ENCODE measurements at places on chromosomes 1 and 21.

GRCh38 chr1:29967261-29967660, 730.9 kb downstream of the PTPRU start:
- DNase-seq, result no peak

DNA sequence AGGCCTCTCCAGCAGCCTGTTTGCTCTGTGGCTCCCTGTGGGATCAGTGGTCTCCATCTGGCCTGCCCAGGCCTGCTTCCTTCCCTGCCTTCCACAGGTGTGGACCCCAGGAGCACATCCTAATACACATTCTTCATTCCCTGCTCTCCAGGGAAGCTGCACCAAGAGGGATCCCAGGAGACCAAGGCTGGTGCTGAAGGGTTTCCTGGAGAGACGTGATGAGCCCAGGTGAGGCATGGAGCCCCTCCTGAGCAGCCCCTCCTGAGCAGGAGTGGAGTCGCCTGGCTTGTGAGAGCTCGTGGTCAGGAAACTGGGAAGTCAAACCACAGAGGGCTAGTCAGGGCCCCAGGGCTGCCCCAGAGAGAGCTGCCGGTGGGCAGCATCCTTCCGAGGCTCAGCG, 561.4 kb downstream of the MATN1 start:
- DNase-seq, result no peak

GRCh38 chr1:100267284-100267683, 1.3 kb downstream of the RTCA start:
- DNase-seq, result no peak

GRCh38 chr21:41564871-41565274, 56.9 kb upstream of the TMPRSS2 start:
- no peak for DNase-seq

DNA sequence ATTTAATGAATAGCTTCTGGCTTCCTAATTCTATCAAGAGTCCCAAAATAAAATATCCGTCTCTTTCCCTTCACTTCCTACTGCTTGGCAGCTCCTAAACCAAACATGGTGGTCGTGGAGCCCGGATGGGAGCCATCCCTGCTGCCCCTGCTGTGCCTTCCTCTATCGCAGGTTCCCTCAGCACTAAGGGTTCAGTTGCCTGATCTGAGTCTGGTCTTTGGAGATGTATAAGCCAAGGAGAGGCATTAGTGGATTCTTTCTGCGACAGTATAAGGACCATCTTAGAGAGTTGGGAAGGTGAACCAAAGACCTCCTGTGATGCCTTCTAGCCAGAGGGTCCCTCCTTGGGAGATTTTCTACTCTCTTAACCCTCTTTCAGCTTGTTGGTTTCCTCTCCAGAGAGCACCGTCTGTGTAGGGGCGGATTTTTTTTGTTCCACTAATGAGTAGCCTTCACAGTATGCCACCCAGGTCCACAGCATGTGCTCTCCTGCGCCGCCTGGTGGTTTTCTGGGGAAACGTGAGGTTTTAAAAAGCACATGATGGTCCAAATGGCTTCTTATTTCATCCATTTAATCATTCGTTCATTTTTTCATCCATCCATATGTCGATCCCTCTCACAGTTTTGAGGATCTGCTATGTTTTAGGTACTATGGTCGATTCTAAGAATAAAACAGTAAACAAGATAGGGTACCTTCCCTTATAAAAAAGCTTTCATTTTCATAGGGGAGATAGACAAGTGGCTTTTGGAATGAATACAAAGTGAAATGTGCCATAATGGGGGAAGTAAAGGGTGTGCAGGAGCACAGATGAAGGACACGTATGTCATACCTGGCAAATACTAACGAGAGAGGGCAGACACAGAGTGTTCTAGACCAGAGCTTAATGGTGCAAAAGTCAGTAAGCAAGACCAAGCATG, 71.0 kb downstream of the NFASC start:
- peak; percentile 29 for DNase-seq

- DNase-seq, result no peak
Measured at GRCh38 chr1:2113620-2114135, 63.5 kb downstream of the PRKCZ start.

- DNase-seq, result peak; percentile 33
Measured at GRCh38 chr1:230681599-230681998, 32.3 kb downstream of the AGT start.

DNA sequence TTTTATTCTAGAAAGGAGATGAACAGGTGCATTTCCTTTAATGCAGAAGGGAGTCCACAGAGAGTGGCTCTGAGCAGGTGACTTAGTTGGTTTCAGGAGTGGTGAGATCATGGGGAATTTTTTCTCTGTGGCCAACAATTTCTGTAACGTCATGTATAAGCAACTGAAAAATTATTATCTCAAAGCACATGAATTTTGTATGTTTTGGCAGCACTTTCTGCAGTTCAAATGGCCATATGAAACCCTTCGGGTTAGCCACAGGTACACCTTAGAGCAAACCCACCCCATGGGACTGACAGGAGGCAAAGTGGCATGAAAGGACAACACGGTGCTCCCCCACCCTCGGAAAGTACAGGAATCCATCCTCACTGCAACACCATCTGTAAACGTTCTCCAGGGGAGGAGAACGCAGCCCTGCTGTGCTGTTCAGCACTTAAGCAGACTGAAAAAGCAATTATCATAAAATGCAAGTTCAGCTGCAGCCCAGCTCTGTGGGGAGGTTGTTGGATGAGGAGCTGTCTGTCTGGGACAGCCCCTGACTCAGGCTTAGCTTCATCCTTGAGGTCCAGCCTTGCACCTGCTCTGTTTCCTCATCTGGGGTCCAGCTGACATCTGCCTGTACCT, 55.8 kb upstream of the CLDN14 start:
- DNase-seq, result no peak

DNA sequence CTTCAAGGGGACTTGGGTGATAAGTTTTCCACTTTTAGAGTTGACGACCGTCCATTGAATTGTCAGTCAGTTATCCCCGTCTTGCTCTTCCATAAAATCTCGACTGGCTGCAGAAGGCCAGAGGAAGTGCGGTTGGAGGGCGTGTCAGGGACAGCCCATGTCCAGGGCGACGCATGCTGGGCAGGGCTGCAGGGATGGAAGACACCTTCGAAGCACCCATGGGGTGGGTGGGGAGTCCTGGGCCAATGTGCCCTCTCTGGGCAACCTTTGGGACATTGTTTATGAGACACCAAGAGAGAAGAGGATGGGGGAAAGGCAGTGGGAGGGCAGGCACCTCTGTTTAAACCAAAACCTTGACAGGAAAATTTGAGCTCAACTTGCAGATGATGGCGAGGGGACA, 38.6 kb upstream of the EDN2 start:
- DNase-seq, result no peak

- DNase-seq, result peak; percentile 44
Measured at GRCh38 chr1:119549719-119550132, 42.7 kb downstream of the HSD3B1 start.

DNA sequence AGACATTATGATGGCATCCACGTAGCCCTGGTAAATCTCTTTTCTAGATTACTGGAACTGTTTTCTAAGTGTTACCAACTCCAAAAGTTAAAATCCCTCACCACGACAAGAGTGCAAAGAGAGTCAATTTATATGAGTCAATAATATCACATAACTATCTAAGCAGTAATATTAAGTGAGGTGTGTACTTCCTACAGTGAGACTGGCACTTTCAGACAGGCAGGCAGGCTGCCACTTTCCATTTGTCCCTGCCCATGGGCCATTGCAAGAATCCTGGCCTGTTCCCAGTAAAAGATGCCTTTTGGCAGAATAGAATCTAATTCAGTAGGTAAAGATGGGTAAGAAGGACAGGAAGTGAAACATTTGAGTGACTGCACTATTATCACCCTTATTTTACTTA, 355.6 kb downstream of the PTBP2 start:
- no peak for DNase-seq

- no peak for DNase-seq
Measured at GRCh38 chr1:175158170-175158591, 34.4 kb downstream of the KIAA0040 start.

GRCh38 chr1:188723332-188724020, 1754.2 kb downstream of the BRINP3 start:
- DNase-seq, result no peak

GRCh38 chr1:28244549-28245251, 8.8 kb downstream of the ATP5IF1 start:
- DNase-seq, result no peak

DNA sequence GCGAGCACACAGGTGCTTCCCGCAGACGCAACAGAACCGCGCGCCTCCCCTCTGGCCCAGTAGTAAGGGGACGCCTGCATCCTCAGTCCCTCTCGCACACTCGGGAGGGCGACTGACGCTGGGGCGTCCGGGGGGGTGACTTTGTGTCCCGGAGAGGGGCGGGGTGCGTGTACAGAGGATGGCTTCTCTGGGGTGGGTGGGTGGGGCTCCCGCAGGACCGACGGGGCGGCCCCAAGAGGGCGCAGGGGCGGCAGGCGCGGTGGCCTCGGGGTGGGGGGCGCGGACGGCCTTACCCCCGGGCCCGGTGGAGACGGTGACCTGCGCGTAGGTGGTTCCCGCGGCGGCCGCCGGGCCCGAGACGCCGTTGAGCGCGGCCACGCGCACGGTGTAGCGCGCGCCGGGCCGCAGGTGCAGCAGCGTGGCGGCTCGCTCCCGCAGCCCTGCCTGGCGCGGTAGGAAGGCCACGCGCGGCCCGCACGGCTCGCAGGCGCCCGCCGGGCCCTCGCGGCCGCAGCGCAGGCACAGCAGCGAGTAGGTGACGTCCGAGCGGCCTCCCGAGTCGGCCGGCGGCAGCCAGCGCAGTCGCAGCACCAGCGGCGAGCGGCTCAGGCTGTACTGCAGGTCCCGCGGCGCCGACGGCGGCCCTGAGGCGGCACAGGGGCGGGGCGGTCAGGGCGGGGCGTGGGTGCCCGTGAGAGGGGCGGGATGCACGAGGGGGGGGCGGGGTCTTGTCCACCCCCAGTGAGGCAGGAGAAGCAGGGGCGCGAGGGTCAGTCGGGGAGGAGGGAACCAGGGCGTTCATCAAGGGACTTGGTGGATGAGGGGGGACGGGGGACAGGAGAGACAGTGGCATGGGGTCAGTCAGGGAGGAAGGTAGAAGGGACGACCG, 12.1 kb downstream of the EPHA10 start:
- peak; percentile 4 for DNase-seq

DNA sequence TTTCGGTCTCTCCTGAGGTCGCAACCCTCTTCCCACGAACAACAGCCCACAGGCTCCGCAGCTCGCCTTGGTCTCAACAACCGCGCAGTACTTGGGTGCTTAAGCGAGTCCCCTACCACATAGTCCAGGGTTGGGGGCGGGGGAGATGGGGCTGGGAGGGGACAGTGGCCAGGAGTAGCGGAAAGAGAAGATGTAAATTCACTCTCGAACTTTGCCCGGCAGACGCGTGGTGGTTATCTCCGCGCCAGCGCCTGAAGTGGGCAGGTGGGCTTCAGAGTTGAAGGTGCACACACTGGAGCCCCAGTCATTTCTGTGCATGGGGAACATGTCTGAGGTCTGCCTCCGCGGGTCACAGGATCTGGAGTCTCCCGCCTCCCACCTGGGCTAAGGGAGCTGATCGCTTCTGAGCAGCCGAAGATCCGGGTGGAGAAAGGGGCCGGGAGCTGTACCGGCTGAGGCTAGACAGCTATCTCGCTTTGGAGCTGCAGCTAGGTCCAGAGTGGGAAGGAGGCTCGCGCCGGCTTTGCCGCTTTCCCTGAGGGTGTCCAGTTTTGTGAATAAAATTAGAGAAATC, 4.3 kb upstream of the FOXD2 start:
- DNase-seq, result no peak

GRCh38 chr1:44822131-44822701, 13.9 kb downstream of the BTBD19 start:
- DNase-seq, result no peak

DNA sequence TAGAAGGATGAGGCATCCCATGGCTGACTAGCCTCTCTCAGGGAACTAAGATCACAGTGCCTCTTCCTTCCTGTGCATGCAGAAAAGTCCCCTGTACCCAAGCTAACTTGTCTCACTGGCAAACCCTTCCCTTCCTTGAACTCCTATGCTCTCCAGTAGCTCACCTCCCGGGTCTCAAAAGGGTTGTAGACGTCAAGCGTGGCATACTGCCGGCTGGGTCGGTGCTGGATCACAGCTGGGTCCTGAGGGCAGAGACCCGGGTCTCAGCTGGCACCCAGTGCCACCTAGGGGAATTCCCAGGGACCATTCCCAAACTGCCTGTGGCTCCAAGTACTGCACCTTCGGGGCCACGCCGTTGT, 688 bp downstream of the SCAMP3 start:
- DNase-seq, result no peak

DNA sequence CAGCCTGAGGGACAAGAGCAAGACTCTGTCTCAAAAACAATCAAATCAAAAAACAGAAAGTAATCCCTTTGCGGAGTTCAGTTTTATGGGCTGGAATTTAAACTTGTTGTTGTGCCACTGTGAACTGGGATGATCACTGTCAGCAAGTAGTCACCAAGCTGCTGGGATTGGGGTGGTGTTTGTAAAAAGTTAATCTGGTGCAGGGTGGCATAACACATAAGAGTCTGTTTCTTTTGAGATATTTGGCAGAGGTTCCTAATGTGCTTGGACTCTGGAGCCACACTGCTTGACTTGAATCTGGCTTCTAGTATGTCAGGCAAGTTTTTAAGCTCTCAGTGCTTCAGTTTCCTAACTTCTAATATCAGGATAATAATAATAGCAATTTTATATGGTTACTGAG, 6.6 kb downstream of the CLIC4 start:
- DNase-seq, result no peak

DNA sequence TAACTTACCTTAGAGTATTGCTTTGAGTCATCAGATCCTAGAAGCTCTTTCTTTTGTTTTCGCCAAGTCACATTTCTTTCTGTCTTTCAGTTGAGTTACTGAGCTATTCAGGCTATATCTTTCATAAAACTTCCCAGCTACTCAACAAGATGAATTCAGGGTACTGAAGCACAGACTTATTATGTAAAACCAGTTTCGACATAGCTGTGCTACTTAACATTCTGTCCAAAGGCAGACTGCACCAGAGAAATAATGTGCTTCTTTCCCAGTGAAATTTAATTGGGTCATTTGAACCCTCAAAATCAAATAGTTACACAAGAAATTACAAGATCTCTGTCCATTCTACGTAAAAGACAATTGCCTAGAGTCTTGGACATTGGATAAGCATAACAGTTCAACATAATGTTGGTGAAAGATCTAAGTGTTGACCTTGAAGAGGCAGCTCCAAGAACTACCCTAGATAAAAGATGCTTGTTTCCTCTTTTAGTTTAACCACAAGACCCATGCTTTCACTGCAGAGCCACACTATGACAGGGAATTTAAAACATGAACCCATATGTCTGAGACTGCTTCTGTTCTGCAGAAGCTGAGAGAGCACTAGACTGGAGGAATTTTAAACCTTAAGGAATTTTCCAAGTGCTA, 163.2 kb downstream of the LRRC40 start:
- no peak for DNase-seq

DNA sequence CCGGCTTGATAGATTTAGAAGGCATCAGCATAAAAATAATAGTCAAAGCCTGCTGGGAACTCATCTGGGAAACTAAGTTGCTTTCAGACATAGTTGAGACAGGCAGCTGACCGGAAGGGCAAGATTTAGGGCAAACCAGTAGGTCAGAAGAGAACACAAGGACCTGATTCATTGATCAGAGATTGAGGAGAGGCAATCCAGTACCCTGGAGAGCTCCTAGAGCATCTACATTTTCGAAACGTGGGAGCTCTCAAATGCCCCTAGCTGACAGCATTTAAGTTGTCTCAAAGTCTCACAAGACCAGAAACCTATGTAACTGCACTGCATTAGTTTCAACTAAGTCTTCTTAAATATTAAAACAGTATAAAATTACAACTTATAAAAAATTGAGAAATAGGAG, 22.9 kb upstream of the MTF2 start:
- no peak for DNase-seq

Data from left renal pelvis (tissue), 4 donors.